ENCODE measurements at places on chromosomes 13 and 19. TPM values are rescaled to one million over a fixed set of nuclear protein-coding genes. Genes with fewer than 3 reads are reported as not detected.

The LGALS7 gene
- total RNA-seq: not detected

The OR4F17 gene
- not detected for total RNA-seq

The TUBB4A gene
- total RNA-seq: 51.8 TPM

The CCL25 gene
- total RNA-seq: not detected

The SOX1 gene
- total RNA-seq: 1.4 TPM

The CACNG7 gene
- total RNA-seq: 8.6 TPM

The CEACAM21 gene
- total RNA-seq: 2.1 TPM

The TPM4 gene
- 246 TPM for total RNA-seq

Measured in camera-type eye (tissue), 1 donor.